Esophagus muscularis mucosa (tissue), 4 donors: ENCODE measurements at places on chromosomes 6 and 20. TPM values are rescaled to one million over a fixed set of nuclear protein-coding genes. Genes with fewer than 3 reads are reported as not detected.

The C6orf15 gene
- not detected for total RNA-seq

The STK4 gene
- total RNA-seq, result 29.0 TPM

The HLA-DPA1 gene
- 91.3 TPM for total RNA-seq

- H3K4me1 ChIP-seq, result peaks cover 13% of the 10 kb centered on the region
- H3K27ac ChIP-seq, result no peak overlapping the region
- H3K27me3 ChIP-seq, result no peaks in the 10 kb centered on the region
- no peaks in the 10 kb centered on the region for H3K36me3 ChIP-seq
- peak; percentile 77 for DNase-seq
- no peak overlapping the region for H3K4me3 ChIP-seq
Observed at GRCh38 chr6:110534731-110535492, 58.5 kb upstream of the SLC22A16 start.

GRCh38 chr20:12570371-12570770 lies 438.4 kb upstream of the SPTLC3 start:
- H3K36me3 ChIP-seq, result no peaks in the 10 kb centered on the region
- no peak overlapping the region for H3K4me3 ChIP-seq
- DNase-seq, result no peak
- no peak overlapping the region for H3K27ac ChIP-seq

The WFDC12 gene
- not detected for total RNA-seq

DNA sequence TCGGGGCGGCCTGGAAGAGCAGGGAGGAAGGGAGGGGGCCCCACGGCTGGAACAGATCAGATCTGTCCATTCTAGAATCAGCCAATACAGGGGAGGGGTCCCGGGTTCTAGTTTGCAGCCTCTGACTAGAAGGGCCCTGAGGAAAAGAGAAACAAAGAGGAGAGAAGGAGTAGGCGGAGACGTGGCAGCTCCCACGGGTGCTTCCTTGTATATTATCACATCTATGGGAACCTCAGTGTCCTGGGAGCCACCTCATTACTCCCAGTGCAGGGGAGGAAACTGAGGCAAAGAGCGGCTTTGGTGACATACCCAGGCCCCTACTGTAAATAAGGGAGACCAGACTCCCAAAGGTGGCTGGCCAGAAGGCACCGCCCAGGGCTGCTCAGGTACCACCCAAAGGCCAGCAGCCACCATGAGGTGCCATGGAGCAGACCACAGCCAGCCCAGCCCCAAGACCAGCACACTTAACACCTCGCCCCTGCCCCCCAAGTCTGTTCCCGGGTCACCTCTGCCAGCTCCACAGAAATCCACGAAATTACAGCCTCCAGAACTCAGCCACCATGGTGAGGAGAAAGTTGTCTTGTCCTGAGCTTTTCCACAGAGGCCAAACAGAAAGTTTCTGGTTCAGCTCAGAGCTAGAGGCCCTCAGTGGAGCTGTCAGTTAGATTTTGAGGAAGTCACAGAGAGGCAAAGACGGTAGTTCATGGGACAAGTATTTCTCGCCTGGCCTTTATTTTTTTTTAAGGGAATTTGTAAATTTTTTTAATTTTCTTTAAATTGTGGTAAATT lies 2.1 kb downstream of the ZC3H12D start:
- no peak for DNase-seq
- no peaks in the 10 kb centered on the region for H3K36me3 ChIP-seq
- peak overlapping the region; percentile 68 for H3K27ac ChIP-seq
- peak overlapping the region; percentile 45 for H3K4me3 ChIP-seq
- no peaks in the 10 kb centered on the region for H3K27me3 ChIP-seq

The C6orf132 gene
- 0.83 TPM for total RNA-seq

DNA sequence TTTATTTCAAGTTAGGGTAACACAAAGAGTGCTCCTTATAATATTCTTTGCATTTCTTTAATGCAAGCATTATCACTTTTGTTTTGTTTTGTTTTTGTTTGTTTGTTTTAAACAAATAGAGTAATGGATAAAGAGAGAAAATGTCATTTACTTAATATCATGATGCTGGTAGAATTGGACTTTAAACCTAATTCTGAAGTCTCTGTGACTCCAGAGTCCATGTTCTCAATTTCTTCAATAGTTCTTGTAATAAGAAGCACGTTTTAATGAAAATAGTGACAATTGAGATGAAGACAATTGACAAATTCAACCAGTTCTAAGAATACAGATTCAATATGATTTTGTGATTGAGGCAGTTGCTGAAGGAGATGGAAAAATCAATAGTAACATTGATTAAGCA lies 30.3 kb upstream of the MANEA start:
- no peaks in the 10 kb centered on the region for H3K27me3 ChIP-seq
- no peak overlapping the region for H3K27ac ChIP-seq
- H3K4me1 ChIP-seq, result no peaks in the 10 kb centered on the region
- H3K4me3 ChIP-seq, result no peak overlapping the region
- H3K36me3 ChIP-seq, result no peaks in the 10 kb centered on the region

GRCh38 chr6:17714879-17715851 lies 8.4 kb upstream of the NUP153 start:
- no peak for DNase-seq
- no peaks in the 10 kb centered on the region for H3K36me3 ChIP-seq
- H3K4me3 ChIP-seq, result no peak overlapping the region
- no peak overlapping the region for H3K27ac ChIP-seq
- H3K4me1 ChIP-seq, result no peaks in the 10 kb centered on the region

GRCh38 chr20:8471465-8471864 lies 339.4 kb downstream of the PLCB1 start:
- H3K4me1 ChIP-seq, result peaks cover 13% of the 10 kb centered on the region
- H3K36me3 ChIP-seq, result no peaks in the 10 kb centered on the region

- peaks cover 16% of the 10 kb centered on the region for H3K4me1 ChIP-seq
- H3K36me3 ChIP-seq, result no peaks in the 10 kb centered on the region
- no peaks in the 10 kb centered on the region for H3K27me3 ChIP-seq
- peak; percentile 47 for DNase-seq
- H3K4me3 ChIP-seq, result no peak overlapping the region
Observed at GRCh38 chr6:16625291-16626265, 135.7 kb downstream of the ATXN1 start.

The STX11 gene
- total RNA-seq, result 5.3 TPM

DNA sequence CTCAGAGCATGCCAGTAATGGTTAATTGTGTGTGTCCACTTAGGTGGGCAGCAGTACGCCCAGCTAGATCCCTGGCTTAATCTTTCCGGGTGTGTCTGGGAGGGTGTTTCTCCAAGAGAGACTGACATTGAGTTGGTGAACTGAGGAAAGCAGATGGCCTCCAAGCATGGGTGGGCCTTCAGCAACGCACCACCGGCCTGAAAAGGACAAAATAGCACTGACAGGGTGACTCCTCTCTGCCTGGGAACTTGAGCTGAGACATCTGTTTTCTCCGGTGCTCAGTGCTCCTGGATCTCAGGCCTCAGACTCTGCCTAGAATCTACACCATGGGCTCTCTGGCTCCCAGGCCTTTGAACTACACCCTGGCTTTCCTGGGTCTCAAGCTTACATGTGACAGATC lies 43.2 kb downstream of the C6orf118 start:
- no peak for DNase-seq
- H3K27ac ChIP-seq, result no peak overlapping the region
- H3K4me1 ChIP-seq, result no peaks in the 10 kb centered on the region
- no peaks in the 10 kb centered on the region for H3K36me3 ChIP-seq
- H3K4me3 ChIP-seq, result no peak overlapping the region

The TPBG gene
- 118 TPM for total RNA-seq

DNA sequence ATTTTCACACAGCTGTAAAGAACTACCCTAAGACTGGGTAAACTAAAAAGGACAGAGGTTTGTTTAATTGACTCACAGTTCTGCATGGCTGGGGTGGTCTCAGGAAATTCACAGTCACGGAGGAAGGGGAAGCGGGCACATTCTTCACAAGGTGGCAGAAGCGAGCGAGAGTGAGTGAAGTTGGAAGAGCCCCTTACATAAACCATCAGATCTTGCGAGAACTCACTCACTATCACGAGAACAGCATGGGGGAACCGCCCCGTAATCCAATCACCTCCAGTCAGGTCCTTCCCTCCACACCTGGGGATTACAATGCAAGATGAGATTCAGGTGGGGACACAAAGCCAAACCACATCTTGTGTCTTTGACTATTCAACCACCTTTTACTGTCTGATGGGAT lies 700.5 kb downstream of the TENT5A start:
- H3K36me3 ChIP-seq, result no peaks in the 10 kb centered on the region
- H3K4me1 ChIP-seq, result no peaks in the 10 kb centered on the region
- DNase-seq, result no peak
- H3K4me3 ChIP-seq, result no peak overlapping the region
- H3K27me3 ChIP-seq, result no peaks in the 10 kb centered on the region

DNA sequence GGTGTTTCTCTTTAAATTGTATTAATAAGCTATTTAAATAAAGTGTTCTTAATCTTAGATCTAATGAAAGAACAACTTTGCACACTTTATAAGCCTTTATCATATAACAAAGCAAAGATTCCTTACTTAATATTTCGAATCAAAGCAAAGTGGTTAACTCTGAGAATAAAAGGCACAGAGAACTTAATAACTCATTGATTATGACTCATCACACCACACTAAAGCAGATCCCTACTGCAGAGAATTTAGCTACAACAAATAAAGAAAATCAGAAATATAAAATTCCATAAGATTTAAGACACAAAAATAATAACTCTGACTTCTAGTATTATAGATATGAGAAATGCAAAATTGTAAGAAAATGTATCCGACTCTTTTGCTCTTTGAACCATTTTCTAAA lies 135.6 kb upstream of the RUNX2 start:
- no peak for DNase-seq
- H3K27ac ChIP-seq, result no peak overlapping the region
- H3K36me3 ChIP-seq, result no peaks in the 10 kb centered on the region
- H3K4me3 ChIP-seq, result no peak overlapping the region

GRCh38 chr20:14313341-14314020 lies 23.9 kb downstream of the FLRT3 start:
- H3K36me3 ChIP-seq, result no peaks in the 10 kb centered on the region
- peaks cover 6% of the 10 kb centered on the region for H3K4me1 ChIP-seq
- H3K27ac ChIP-seq, result no peak overlapping the region
- no peak for DNase-seq
- no peak overlapping the region for H3K4me3 ChIP-seq
- no peaks in the 10 kb centered on the region for H3K27me3 ChIP-seq

The TRIM10 gene
- total RNA-seq, result 0.42 TPM

DNA sequence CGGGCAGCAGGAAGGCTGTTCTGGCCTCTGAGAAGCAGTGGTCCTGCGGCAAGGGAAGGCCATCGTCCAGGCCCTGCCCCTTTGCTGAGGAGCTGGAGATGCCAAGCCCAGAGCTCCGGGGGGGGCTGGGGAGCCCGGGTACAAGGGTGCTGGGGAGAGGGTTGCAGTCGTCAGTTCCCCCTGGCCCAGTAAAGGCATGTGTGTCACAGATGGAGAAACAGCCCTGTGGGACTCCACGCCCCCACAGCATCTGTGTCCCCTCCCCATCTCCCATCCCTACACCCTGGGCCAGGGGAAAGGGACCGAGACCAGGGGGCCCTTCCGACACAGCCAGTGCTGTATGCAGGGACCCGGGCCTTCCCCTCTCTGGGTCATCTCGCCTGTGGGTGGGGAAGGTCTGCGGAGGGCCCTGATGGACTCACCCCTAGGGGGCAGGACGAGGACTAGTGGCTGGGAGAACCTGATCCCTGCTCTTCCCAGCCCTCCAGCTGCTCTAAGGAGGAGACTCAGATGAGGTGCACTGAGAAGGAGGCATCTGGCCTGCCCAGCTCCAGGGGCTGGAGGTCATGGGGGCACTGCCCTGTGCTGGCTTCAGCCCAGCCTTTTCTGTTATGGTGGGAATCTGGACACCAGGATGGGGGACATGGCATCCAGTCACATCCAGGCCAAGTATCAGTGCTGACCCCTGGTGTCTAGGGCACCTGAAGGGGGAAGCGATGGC lies 609 bp downstream of the MYL9 start:
- H3K27ac ChIP-seq, result peak overlapping the region; percentile 99
- no peaks in the 10 kb centered on the region for H3K27me3 ChIP-seq
- H3K36me3 ChIP-seq, result peaks cover 24% of the 10 kb centered on the region
- H3K4me3 ChIP-seq, result peak overlapping the region; percentile 88
- H3K4me1 ChIP-seq, result peaks cover 83% of the 10 kb centered on the region
- DNase-seq, result no peak

DNA sequence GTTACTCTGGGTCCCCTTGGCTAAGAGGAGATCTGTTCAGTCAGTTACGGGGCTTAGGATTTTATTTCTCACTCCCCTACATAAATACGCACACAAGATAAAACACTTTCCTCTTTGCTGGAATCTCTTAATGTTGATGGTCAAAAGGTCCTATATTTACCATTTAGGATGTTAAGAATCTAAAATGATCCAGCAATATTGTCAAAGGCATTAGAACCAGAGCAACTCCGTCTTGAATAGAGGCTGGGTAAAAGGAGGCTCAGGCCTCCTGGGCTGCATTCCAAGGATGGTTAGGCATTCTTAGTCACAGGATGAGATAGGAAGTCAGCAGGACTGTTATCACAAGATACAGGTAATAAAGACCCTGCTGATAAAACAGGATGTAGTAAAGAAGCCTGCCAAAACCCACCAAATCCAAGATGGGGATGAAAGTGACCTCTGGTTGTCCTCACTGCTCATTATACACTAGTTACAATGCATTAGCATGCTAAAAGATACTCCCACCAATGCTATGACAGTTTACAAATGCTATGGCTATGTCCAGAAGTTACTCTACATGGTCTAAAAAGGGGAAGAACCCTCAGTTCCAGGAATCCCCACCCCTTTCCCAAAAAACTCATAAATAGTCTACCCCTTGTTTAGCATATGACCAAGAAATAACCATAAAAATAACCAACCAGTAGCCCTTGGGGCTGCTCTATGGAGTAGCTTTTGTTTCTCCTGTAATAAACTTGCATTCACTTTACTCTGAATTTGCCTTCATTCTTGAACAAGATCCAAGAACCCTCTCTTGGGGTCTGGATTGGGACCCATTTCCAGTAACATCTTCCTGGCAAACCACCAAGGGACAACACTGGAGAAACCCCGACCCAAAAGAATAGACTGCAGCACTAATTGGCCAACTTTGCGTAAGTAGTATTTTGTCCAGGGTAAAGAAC lies 107.5 kb downstream of the DTNBP1 start:
- H3K27ac ChIP-seq, result no peak overlapping the region
- H3K36me3 ChIP-seq, result no peaks in the 10 kb centered on the region
- H3K4me1 ChIP-seq, result peaks cover 25% of the 10 kb centered on the region
- H3K4me3 ChIP-seq, result no peak overlapping the region

GRCh38 chr6:35055891-35056290 lies 85.2 kb downstream of the TCP11 start:
- H3K4me1 ChIP-seq, result peaks cover 100% of the 10 kb centered on the region
- DNase-seq, result no peak
- no peaks in the 10 kb centered on the region for H3K27me3 ChIP-seq
- no peak overlapping the region for H3K4me3 ChIP-seq
- H3K27ac ChIP-seq, result peak overlapping the region; percentile 92
- H3K36me3 ChIP-seq, result peaks cover 68% of the 10 kb centered on the region

GRCh38 chr6:83086751-83087150 lies 19.3 kb downstream of the DOP1A start:
- H3K4me1 ChIP-seq, result no peaks in the 10 kb centered on the region
- H3K27me3 ChIP-seq, result no peaks in the 10 kb centered on the region
- DNase-seq, result no peak
- no peak overlapping the region for H3K27ac ChIP-seq
- no peak overlapping the region for H3K4me3 ChIP-seq
